NCI-H526 (cell line): ENCODE measurements at places on chromosomes 13 and 19.

GRCh38 chr19:3975637-3976087 is 4.8 kb upstream of the DAPK3 start:
- no peak for DNase-seq

- DNase-seq = peak; percentile 50
These were observed 6.0 kb downstream of the ACP4 start for GRCh38 chr19:50796128-50796633.

DNA sequence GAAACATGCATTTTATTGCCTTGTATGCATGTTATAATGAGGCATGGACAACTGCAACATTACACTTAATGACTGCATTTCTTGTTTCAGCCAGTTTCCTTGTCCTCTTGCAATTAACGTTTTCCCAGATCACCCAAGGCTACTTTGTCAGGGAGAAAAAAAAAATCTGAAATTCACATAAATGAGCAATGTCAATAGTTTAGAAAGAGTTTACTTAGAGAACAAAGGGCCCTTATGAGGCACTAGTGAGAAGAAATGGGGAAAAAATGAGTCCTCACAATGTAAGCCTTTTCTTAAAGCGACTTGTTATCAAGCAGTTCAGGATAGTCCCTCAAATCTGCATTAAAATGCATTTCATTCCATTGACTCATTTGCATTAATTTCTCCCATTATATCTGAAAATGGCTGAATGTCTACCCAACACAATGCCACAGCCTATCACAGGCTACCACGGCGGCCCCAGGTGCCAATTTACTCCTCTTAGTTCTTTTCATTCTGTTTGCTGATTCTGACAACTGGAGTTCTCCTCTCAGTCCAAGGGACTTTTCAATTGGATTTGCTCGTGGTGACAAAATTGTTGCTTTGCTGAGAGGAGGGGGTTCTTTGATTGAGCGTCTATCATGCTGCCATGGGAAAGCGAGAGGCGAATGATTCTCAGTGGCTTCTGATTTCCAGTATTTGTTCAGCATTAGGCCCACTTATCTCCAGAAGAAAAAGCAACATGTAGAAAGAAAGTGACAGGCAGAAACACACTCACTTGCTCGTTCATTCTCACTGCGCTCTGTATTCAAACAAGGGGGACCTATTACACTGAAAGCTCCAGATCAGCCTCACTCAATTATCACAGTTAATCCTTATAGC is 107.1 kb downstream of the DACH1 start:
- DNase-seq = no peak

DNA sequence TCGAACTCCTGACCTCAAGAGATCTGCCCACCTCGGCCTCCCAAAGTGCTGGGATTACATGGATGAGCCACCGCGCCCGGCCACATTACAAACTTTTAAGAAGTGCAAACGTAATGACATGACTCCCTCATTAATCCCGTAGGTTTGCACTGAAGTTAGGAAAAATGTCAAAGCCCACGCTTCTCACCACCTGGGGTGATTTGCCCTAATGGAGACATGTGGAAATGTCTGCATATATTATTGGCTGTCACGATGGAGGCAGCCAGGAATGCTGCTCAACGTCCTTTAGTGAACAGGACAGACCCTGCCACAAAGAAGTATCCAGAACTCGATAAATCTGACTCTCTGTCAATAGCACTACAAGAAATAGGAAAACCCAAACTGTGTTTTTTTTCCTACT is 21.0 kb downstream of the NLRP9 start:
- DNase-seq = no peak

DNA sequence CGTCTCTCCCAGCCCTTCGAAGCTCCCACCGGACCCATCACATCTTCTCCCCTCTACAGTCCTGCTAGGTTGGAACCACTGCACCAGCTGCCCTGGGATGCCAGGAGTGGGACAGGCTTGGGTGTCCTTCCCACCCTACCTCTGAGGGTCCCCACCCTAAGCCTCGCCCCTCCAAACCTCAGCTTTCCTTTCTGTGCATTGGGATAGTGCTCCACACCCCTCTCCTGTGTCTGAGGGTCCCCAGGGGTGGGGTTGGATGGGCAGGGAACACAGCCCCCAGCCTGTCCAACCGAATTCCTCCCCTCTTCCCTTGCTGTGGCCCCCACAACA is 1.9 kb upstream of the BCL3 start:
- DNase-seq = no peak

DNA sequence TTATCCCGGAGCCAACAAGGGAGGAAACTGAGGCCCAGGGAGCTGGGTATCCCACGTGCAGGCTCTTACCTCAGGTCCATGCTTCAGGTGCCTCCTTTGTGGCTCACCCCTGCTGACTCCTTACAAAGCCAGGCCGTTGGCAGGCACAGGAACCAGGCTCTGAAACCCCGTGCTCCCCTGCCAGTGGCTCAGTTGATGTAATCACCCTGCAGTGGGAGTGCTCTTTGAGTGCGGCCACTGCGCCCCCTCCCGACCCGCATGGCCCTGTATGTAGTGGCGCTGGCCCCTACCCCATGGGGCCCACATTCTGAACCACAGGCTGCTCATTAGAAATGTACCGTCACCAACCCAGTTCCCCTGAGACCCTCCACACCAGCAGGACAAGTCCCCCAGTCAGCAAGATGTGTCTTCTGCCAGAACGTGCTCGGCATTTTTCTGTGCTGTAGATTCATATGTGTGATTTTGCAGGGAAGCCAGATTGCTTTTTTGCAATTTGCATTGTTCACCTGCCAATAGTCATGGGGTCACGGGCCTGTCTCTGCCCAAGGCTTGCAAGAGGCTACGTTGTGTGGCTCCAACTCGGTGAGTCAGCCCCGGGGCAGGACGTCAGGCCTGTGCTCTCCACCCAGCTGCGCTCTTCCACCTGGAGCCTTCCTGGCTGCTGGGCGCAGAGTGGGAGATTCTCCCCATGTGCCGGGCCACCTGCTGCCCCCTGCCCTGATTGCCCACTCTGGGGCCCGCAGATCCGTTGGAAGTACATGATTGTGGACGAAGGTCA is 60.3 kb downstream of the SMARCA4 start:
- no peak for DNase-seq

DNA sequence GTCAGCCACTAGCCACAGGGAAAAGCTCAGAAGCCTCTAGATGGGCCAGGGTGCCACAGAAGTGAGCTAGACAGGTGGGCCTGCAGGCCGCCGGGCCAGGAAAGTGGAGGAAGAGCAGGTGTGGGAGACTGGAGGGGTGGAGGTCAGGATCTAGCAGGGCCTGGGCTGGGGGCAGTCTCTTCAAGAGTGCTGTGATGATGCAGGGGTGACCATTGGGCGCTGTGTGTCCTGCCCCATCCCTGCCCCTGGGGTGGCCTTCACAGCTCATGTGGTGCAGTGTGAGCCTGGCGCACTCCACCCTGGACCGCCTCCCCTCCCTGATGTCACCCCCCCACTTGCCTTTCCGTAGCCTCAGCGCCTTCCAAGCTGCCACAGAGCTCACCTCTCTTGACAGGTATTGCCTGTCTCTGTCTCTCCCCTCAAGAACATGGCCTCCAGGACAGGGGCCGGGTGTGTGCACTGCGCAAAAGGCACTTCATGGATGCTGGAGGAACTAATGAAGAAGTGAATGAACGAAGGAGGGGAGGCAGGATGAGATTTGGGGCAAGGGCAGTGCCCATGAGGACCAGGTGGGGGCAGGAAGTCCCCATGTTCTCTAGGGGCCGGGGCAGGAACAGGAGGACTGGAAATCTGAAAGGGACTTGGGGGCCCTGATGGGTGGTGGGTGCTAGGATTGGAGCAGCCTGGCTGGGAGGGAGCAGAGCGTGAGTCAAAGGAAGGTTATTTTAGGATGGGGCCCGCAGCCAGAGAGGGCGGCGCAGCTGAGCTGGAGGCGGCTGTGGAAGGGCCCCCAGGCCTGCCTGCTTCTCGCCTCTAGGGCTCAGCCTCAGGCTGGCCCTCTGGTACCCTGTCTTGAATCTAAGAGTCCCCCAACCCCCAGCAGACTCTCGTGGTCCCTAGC is 6.6 kb downstream of the SSBP4 start:
- no peak for DNase-seq

GRCh38 chr19:49593233-49594113 is 2.5 kb downstream of the PRR12 start:
- peak; percentile 72 for DNase-seq

- DNase-seq = no peak
These were observed 24.2 kb upstream of the GATAD2A start for GRCh38 chr19:19381007-19381926.

DNA sequence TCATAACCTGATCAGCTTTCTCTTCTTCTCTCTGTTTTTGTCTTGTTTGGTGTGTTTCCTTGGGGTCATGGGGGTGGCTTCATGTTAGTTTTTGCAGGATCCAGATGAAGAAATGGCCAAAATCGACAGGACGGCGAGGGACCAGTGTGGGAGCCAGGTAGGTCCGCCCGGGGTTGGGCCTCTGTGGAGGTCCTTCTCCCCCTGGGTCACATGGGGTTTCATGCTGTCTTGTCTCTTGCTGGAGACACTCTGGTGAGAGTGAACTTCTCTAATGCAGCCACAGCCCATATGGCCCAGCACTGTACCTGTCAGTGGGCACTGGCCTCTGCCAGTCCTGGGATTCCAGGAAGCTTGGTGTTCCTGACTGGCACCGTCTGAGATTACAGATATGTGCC is 1.1 kb downstream of the CCNE1 start:
- no peak for DNase-seq

- DNase-seq = no peak
These were observed 1.1 kb downstream of the INSR start for GRCh38 chr19:7292950-7293761.

- DNase-seq = no peak
These were observed 196.8 kb upstream of the ATXN8OS start for GRCh38 chr13:69910800-69911199.

GRCh38 chr13:41434831-41435520 is 22.4 kb upstream of the RGCC start:
- DNase-seq = no peak

DNA sequence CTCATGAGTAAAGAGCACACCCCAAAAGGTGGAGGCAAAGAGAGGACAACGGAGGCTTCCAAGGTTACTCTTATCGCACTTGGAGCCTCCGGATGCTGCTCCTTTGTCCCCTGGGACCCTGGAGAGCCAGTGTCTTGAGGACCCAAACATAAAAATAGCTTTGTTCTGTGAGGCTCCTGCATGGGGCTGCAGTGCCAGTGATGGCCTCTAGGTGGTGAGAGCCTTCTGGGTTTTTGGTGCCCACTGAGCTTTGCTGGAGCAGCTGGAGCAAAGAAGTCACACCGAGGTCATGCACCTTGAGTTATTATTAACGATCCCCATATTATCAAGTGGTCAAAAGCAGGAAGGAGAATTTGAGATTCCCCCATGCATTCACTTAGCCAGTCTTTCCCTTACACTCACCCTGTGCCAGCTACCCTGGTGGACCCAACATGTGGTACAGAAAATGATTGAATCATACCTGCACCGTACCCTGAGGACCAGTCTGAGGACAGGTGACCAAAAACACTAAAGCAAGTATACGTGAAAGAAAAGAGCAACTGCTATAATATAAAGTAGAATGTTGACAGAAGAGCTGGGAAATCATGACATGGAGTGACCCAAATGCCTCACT is 41.5 kb downstream of the ZNF682 start:
- peak; percentile 12 for DNase-seq

DNA sequence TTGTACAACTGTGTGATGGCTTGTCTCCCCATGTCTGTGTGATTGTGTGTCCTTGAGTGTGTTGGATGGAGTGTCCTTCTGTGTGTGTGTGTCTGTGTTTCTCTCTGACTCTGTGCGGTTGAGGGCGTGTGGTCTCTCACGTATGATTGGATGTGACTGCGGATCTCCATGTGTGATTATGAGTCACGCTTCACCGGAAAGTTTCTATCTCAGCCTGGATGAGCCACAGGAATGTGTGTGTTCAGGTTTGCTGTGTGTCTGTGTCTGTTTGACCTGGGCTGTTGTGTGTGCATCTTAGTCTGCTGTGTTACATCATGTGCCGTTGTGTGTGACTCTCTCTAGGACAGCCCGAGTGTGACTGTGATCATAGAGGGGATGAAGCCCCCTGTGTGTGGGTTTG is 15.5 kb upstream of the ZNF835 start:
- no peak for DNase-seq

GRCh38 chr19:16111909-16112752 is 442 bp downstream of the RAB8A start:
- DNase-seq = no peak

- no peak for DNase-seq
These were observed 8.4 kb downstream of the CPT1C start for GRCh38 chr19:49699364-49699763.

DNA sequence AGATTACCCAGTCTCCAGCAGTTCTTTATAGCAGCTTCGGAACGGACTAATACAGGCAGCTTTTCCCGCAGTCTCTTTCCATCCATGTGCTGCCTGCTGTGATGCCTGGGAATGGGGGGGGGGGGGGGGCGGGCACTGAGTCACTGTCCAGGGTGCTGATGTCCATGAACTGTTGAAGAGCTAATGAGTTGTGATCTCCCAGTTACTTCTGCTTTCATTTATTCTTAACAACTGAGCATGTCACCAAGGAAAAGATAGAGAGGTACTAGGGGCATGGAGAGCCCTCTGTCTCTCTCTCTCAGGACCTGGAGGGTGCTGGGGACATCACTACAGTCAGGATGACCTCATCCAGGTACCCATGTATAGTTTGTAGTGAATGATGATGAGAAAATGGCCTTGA is 20.3 kb upstream of the CEACAM1 start:
- no peak for DNase-seq

- DNase-seq = no peak
These were observed 155.6 kb downstream of the COG6 start for GRCh38 chr13:39811051-39811450.

DNA sequence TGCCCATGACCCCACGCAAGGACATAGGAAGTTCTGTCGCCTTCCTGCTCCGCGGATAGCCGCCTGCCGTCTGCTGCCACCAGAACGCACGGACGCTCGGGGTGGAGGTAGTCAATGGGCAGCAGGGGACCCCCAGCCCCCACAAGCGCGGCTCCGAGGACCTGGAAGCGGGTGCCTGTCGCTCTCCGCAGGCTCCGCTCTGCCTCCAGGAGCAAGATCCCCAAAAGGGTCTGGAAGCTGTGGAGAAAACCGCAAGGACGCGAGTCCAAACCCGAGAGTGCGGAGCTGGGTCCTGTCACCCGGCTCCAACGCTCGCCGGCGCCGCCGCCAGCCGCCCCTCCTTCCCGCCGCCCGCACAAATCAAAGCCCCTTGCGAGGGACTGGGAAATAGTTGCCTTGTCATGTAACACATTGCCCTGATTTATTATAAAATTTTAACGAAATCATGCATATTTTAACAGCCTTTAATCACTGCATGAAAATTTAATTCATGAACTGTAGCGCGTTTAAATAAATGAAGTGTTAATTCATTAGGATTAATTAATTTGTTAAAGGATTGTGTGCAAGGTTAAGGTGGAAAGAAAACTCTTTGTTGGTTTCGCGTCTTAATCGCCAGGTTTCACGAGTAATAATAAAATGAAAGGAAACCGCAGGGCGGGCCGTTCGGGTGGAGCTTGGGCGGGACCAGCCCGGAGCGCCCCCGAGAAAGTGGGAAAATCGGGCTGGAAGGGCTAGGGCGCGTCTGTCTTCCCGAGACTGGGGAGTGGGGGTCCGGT is 5.5 kb upstream of the POU4F1 start:
- peak; percentile 66 for DNase-seq

- peak; percentile 42 for DNase-seq
These were observed 67.6 kb upstream of the TDRD3 start for GRCh38 chr13:60329221-60329923.
